ENCODE measurements at places on chromosomes 4 and X.

DNA sequence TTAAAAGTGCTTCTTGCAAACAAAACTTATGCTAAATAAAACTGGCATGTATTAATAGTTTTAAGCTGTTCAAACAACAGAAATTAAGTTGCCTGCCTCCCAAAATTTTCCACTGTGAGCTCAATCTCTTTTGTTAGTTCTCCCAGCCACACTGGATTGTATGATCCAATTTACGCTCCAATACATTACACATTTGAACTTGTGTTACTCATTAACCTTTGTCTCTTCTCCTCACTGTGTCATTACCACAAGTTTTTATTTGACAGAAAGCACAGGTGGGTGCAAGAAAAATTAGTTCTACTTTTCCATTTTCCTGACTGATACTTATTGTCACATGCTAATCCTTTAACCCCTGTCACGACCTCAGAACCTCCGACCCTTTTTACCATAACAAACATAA is 55.5 kb downstream of the SHISA3 start:
- no peak for DNase-seq

DNA sequence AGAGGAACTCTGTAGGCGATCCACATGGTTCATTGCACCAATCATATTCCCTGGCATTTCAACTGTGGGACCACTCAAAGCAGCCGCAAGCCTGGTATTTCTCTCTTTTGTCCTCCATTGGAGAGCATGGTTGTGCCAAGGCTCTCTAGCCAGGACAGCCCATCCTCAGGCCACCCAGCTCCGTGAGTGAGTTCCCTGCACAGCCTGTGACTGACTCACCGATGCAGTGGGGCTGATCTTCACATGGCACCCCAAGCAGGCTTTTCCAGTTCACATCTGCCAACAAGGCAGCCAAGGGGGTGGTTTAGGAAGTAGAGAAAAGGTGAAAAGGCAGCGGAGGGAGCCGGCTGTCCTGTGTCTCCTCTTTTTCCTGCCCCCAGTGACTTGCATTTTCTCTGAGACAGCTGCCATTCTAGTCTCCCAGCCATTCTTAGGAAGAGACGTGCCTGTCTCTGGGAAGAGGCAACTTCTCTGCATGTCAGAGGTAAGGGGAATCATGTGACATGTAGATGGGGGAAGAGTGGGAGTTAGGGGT is 69.2 kb downstream of the MID1IP1 start:
- no peak for DNase-seq

GRCh38 chr4:5048721-5049120 is 2.6 kb upstream of the STK32B start:
- DNase-seq, result no peak

- no peak for DNase-seq
Measured at GRCh38 chr4:149972407-149972806, 105.8 kb upstream of the DCLK2 start.

DNA sequence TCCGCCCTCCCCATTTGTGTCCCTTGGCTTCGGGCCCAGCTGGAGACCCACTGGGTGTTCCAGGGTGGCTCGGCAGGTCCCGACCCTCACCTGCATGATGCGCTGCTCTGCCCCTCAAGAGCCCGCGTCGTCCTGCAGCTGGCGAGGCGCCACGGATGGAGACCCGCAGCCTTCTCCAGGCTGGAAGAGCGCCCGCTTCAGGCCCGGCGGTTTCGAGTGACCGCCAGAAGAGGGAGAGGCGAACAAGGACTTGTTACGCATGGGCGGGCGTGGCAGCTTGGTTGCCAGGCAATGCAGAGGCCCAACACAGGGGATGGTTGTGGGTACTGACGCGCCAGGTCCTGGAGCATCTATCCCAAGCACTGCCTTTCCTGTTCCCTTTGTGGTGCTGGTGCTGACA is at the start of gene PDCL2:
PDCL2 (minus strand) TSS at position 232 of the 400 bp plus-strand sequence; CDS start at position 96, 136 bp downstream.
- no peak for DNase-seq

Data from smooth muscle cell of the brain vasculature (primary cell).